ENCODE measurements at places on chromosomes 3 and 15. TPM values are rescaled to one million over a fixed set of nuclear protein-coding genes. Genes with fewer than 3 reads are reported as not detected.

The CSPG5 gene
- total RNA-seq, result 0.93 TPM

The ROBO2 gene
- total RNA-seq, result 9.9 TPM

The LHFPL4 gene
- not detected for total RNA-seq

The DPPA4 gene
- 0.04 TPM for total RNA-seq
